ENCODE measurements at places on chromosomes 1 and 21. TPM values are rescaled to one million over a fixed set of nuclear protein-coding genes. Genes with fewer than 3 reads are reported as not detected.

GRCh38 chr1:226568077-226568831, 19.7 kb downstream of the STUM start:
- DNase-seq = peak; percentile 62

DNA sequence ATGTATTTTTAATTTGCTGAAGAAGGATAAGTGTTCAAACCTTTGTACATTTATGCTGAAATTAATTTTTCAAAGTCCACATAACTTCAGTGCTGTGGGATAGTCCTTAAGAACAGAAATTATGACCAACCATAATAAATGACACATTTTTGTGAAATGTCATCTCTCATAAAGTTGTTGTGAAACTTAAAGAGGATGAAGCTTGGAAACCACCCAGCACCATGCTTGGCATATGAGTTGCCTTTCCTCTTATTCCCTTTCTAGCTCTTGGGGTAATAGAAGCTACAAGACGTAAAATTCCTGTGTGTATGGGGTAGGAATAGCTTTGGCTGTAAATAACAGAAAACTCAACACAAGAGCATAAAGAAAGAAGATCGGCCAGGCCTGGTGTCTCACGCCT, 18.9 kb upstream of the USP24 start:
- DNase-seq = no peak

GRCh38 chr1:197911111-197911856, 5.9 kb upstream of the LHX9 start:
- DNase-seq = peak; percentile 52

DNA sequence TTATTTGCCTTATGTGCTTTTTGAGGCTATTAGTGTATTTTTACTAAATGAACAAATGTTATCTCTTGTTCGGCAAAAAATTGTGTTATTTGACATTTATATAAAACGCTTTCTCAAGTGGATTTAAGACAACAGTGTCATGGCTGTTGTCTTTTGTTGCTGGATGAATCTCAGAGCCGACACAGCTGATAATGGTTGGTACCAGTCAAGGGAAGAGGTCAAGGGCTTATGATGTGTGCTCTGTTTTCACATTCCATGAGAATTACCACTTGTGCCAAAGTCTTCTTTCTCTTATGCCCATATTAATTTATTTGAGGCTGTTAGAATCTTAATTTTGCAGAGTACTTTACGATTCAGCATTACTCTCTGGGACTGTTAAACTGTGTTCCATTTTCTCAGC, 17.9 kb upstream of the CD101 start:
- DNase-seq = no peak

- no peak for DNase-seq
Observed at GRCh38 chr1:40755067-40755466, 28.5 kb upstream of the KCNQ4 start.

DNA sequence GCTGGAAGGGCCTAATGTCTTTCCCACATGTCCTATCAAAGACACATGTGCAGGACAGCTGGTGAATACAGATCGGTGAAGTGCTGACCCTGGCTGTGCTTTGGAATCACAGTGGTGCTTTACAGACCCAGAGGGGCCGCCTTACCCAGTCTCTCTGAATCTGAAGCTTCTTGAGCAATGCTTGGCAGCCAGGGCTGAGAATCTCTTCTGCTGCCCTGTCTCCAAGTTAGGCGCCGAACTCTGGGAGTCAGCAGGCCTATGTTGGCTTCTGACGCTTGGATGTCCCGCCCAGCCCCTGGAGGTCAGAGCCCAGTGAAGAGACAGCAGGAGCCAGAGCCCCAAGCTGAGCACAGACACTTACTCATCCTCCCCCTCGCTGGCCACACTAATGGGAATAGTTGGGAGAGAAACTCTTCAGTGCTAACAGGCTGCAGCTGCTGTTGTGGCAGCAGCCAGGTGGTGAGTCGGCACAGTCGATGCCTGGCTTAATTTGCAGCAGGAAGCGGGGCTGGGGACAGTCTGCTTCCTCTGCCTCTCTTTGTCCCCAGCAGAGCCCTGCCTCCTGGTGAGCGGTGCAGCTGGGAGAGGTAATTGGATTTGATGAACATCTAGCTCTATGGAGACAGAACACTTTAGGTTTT, 68.1 kb downstream of the URB2 start:
- peak; percentile 80 for DNase-seq

GRCh38 chr1:246907472-246907871, 24.3 kb downstream of the AHCTF1 start:
- DNase-seq = peak; percentile 26

GRCh38 chr1:208156310-208156709, 87.9 kb downstream of the PLXNA2 start:
- no peak for DNase-seq

Gene HSPG2
- 10.7 TPM for polyA plus RNA-seq

Gene SPRR3
- not detected for polyA plus RNA-seq

Gene LEFTY2
- not detected for polyA plus RNA-seq

Gene PLXNA2
- polyA plus RNA-seq = 7.3 TPM

Data from SK-N-SH (cell line).